ENCODE measurements at places on chromosomes 1 and 21.

DNA sequence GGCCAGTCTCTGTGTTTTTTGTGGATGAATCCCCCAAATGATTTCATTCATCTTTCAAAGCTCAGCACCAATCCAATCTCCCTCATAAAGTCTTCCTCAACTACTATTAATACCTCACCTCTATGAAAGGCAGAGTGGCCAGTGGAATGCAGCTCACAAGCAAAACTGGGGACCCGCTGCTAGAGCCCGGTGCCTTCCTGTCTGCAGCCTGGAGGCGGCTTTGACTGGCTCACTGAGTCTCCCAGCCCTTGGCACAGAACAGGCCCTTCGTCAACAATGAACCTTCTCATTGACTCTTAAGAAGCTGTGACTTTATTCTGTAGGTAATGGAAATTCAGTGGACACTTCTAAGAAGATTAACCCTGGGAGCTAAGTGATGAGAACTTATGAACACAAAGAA lies 86.8 kb upstream of the RAB4A start:
- no peak for DNase-seq

- no peak for DNase-seq
Measured at GRCh38 chr1:29646161-29646775, 409.9 kb downstream of the PTPRU start.

DNA sequence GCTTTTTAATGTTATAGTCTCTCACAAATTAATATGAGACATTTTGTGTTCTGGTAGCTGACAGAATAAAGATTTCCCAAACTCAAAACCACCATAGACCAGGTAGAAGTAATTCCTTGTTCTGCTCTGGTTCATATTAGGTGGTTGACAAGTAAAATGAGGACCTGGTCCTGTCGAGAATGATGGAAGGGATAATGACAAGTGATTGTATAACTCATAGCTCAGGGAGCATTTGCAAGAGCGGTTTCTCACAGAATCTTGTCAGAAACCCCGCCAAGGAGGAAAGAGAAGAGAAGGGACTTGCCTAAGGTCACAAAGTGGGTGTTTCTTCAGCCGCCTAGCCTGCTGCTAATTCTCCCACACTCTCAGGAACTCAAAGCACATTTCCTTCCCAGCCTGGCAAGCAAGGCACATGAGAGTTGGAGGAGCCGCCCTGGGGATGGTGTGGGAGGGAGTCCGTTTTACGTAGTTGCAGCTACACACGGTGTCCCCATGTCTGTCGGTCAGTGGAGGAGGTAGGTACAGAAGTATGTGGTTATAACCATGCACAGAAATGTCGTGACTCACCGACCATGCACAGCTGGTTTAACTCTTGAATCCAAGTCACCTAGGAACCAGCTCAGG lies 46.5 kb downstream of the SAMD13 start:
- no peak for DNase-seq

- DNase-seq, result peak; percentile 63
Measured at GRCh38 chr1:46183079-46183847, 7.0 kb upstream of the P3R3URF start.

- no peak for DNase-seq
Measured at GRCh38 chr21:14313300-14313699, 69.6 kb downstream of the HSPA13 start.

DNA sequence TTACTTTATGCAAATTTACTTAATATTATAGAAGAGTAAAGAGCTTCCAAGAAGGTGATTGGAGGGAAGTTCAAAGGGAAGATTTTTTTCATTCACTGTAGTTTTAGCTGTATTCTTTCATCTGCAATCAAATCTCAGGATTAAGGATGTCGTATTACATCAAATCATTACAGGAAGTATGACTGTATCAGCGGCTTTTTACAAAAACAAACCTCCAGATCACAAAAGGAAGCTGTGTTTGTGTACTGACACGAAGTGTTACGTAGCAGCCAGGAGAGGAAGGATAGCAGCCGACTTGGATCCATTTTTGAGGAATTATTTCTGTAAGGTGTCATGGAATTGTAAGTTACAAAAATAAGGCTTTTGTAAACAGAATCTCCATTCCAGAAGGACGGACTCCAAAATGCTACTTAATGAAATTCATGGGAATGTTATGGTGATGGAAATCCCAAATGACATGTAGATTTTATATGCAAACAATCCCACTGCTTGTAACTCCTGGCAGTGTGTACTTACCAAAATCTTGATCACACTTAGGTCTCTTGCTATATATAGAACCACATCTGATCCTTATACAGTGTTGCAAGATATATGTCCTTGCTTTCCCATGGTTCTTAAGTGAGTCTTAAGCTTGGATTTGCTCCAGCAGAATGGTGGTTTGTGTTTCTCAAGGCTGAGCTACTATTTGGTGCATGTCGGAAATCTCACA lies 49.8 kb downstream of the KCNJ15 start:
- DNase-seq, result peak; percentile 97

DNA sequence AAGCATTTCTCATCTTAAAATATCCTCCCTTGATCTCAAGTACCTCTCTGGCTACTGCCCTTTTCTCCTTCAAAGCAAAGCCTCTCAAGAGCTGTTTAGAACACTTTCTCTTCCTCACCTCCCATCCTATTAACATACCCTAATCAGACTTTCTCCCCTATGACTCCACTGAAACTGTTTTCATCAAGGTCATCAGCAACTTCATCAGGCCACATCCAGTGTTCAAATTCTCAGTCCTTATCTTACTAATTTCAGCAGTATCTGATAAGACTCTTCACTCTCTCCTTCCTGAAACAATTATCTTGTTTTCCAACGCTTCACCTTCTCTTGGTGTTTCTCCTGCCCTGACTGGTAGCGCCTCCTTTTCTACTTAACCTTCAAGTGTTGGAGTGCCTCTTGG lies 1.5 kb upstream of the RAP1A start:
- no peak for DNase-seq

DNA sequence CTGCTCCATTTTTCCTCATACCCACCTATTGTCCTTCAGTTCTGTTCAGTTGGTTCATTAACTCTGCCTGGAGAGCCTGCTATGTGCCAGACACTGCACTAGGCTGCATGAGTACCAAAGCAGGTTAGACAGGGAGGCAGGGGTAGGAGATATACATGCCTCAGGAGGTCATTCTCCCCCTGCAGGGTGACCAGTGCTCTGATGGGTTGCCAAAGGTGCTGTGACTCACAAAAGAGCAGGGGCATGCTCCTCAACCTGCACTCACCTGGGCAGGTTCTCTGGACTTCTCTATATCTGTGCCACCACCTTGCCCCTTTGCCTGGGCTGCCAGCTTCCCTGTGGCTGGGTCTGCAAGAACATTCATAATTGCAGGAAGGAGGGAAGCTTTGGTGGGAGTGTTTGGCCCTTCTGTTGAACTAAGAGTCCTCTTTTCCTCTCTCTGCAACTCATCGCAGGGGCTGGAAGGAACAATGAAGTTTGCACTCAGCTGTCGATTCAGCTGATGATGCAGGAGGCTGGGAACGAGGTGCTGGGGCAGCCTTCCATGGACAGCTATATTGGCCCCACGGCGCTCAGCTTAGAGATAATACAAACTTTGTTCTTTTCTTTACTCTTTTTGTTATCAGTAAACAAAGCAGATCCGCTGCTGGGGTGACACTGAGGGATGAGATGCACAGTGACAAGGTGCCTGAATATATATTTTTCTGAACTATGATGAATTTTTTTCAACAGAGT lies 356.4 kb upstream of the PLXNA2 start:
- DNase-seq, result no peak

DNA sequence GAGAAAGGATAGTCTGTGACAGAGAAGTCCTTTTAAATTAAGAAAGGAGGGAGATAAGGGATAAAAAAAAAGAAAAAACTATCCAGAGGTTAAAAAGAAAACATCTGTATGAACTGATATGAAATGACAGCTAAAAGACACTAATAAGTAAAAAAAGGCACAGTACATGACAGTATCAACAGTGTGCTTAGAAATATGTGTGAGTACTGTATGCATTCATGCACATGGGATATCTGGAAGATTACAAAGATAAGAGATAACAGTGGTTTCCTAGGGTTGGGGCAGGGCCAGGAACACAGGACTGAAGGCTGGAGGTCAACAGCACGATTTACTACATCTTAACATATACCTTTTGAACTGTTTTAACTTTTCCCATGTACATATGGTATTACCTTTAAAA lies 13.3 kb downstream of the PTP4A2 start:
- no peak for DNase-seq

GRCh38 chr1:236773919-236774318 lies 21.2 kb upstream of the MTR start:
- DNase-seq, result no peak

- no peak for DNase-seq
Measured at GRCh38 chr1:101798417-101798816, 198.3 kb downstream of the OLFM3 start.

DNA sequence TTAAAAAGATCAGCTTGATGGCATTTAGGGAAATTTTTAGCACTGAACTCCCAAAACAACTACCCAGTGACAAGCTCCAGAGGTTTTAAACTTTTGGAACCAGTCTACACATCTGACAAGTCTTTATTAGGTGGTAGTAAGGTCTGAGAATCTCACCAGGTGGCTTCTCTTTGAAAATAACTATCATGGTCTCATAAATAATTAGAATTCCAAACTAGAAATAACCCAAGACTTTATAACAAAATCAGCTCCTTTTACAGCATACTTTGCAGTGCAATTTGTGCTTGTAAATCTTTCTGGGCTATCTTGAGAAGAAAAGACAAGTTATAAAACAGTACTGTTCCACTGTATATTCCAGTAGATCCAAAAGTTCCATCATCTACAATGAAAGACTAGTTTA lies 108.7 kb downstream of the LTN1 start:
- no peak for DNase-seq

DNA sequence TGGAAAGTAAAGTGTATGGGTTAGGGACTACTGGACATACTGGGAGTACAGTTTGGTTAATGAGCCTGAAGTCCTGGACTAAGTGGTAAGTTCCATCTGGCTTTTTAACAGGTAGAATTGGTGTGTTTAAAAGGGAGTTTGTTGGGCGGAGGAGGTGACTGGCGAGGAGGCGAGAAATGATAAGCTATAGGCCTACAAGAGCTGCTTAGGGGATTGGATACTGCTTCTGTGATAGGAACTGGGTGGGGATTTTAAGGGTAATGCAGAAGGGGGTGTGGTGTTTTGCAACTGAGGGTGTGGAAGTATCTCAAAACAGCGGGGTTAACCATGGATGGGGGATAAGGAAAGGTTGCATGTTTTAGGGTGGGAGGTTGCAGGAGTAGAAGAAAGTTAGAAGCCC lies 3.5 kb downstream of the ERVH48-1 start:
- DNase-seq, result no peak

DNA sequence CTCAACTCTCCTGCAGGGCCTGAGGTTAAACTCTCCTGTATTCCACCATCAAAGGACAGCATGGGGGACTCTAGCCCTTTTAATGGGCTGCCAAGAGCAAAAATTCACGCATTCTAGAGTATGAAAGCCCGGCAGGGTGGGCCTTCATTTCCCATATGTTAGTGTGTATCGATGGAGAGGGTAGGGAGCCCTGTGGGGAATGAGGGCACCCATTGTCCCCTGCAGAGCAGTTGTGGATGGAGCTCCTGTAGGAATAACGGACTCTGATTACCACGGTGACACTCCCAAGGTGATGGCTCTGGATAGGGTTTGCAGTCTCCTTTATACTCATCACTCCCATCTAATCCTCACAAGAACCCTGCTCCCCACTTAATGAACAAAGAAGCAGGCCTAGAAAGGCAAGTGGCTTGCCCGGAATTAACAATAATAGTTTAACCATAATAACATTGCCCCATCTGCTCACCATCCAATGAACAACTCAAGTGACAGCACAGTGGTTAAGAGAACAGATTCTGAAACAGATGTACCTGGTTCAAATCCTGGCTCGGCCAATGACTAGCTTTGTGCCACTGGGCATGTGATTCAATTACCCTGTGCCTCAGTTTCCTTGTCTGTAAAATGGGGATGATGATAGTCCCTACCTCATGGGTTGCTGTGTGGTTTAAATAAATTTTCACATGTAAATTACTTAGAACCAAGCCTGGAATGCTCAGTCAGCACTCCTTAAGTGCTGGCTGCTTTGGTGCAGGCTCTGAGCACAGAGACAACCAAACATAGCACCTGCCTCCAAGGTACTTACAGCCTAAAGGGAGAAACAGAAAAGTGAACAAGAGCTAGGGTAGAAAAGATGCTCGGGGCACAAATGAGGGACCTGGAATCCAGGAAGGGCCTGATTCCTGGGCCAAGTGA lies 29.0 kb downstream of the HIVEP3 start:
- DNase-seq, result no peak

- DNase-seq, result no peak
Measured at GRCh38 chr1:51328279-51328678, 2.1 kb downstream of the TTC39A start.

GRCh38 chr1:104125266-104125665 lies 375.6 kb downstream of the AMY1C start:
- DNase-seq, result no peak

GRCh38 chr21:34841154-34841553 lies 172.4 kb downstream of the CLIC6 start:
- no peak for DNase-seq

- no peak for DNase-seq
Measured at GRCh38 chr1:29970747-29971325, 734.5 kb downstream of the PTPRU start.

GRCh38 chr1:10514490-10515235 lies 39.9 kb downstream of the PEX14 start:
- DNase-seq, result no peak

GRCh38 chr21:34801519-34802132 lies 132.8 kb downstream of the CLIC6 start:
- DNase-seq, result no peak

DNA sequence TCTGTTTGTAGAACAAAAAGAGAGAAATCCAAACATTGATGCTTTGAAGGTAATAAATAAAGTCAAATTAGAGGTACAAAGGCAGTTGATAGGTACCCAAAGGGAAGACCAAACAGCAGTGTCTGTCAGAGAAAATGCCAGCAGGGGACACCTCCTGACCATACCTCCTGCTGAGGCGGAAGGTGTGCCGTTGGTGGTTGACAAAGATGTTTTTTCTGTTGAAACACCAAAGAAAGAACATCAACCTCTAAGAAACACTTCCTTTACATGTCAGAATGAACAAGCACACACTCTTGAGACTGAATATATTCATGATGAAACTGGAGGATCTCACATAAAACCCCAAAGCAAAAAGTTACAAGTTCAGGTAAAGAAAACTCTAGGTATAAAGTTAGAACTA lies 128.3 kb downstream of the MACF1 start:
- no peak for DNase-seq

- peak; percentile 42 for DNase-seq
Measured at GRCh38 chr1:115717541-115717940, 51.0 kb downstream of the CASQ2 start.

GRCh38 chr1:232899268-232899667 lies 51.1 kb upstream of the NTPCR start:
- no peak for DNase-seq

DNA sequence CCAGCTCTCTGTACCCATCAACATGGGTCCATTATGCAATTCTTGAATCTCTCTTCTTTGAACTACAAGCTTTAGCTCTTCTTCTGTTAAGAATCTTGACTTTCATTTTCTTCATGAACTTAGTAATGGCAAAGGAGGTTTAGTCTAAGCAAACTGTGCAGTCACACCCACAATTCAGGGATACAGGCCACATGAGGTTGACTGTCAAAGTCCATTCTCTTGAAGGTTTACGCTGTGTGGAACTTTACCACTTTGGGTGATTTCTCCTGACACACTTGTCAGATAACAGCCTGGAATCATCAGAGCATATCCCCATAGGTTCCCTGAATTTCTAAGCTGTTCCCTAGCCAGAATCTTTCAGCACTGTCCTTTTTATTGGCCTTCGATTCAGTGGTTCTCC lies 48.0 kb upstream of the NHLH2 start:
- no peak for DNase-seq
